ENCODE measurements at places on chromosomes 11 and 22.

GRCh38 chr22:19708321-19709011 lies 5.8 kb upstream of the SEPTIN5 start:
- DNase-seq = no peak

DNA sequence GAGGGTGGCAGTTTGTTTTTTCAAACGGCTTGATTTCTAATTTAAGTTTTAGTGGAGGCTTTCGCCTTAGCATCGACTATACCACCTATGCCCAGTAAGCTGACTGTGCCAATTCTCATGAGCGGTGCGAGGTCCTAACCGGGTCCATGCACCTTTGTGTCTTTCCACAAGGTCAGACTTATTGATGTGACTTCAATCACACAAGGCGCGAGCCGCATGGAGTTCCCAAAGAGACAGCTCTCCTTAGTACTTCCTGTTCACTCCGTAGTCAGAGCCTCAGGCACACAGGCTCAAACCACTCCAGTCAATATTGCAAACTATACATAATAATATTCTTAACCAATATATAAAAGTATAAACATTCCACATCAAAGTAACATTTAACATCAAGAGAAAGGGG lies 18.2 kb downstream of the ST14 start:
- DNase-seq = no peak

DNA sequence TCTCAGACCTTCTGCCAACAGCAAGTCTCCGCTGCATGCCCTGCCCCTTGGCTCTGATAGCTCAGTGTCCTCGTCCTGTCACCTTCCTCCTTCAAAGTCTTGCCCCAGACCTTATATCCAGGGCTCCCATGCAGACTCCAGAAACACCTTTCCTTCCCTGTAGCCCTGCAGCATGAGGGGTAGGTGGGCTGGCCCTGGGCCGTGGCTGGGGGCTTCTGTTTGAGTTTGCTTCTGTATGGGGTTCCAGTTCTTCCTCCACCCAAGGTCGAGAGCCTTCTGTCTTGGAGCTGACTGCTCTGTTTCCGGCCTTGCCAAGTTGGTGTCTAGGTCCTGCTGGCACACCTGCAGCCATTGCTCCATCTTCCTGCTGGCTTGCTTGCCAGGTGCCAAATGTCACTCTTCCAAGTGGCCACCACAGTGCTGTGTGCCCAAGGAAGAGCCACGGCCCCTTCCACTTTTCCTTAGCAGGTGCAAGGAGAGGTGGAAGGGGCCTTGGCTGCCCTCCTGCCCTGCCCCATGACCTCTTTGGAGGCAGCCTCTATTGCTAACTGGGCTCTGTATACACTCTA lies 74.8 kb upstream of the NECTIN1 start:
- DNase-seq = no peak

DNA sequence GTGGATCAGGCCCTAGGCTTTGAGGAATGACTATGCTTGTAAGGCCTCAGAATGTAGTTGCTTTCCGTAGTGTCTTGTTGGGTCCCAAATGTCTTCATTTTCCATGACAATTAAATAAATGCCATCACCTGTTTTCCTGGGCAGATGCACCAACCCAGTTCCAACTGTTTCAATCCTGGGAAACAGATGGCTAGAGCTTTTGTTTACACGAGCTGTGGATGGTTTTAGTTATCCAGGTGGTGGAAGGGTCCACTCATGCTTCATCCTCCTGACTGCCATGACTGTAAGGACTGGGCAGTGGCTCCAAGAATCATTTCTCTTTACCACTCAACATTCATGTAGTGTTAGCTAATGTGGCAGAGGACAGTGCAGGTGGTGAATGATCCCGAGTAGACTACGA lies 8.6 kb downstream of the RCN1 start:
- DNase-seq = no peak

DNA sequence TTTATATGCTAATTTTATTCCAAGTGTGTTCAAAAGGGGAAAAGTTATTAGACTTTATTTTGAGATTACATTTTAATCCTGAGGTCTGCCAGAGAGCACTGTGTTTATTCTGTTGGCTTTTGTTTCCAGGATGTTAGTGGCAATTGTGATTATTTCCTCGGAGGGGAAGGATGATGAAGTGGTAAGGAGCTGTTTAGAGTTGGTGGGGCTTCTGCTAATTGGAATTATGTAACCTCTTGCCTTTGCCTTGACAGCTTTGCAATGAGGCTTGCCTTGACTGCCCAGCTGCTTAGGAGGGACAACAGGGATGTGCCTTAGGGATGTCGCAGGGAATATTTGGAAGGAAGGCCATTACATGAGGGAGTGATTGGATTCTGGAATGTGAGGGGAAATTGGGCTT lies 89.7 kb upstream of the E2F8 start:
- DNase-seq = no peak

GRCh38 chr11:92728628-92729027 lies 240.8 kb upstream of the MTNR1B start:
- no peak for DNase-seq

- DNase-seq = no peak
These were observed 72.2 kb downstream of the CWF19L2 start for GRCh38 chr11:107385361-107385981.

DNA sequence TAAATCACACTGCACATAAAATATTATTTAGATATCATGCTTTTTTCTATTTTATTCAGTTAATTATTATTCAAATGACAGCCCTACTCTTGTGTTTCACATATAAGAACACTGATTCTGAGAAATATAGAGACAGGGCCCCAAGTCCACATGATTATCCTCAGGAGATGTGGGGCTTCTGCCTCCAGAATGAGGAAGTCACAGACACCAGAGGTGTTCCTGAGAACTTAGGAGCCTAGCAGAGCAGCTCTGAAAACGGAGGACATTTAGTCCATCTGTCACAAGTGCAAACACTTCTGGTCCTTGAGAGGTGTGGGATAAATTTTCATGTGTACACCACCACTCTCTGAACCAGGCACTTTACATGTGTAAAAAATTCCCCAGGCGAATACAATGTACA lies 26.2 kb downstream of the TRIM66 start:
- no peak for DNase-seq

DNA sequence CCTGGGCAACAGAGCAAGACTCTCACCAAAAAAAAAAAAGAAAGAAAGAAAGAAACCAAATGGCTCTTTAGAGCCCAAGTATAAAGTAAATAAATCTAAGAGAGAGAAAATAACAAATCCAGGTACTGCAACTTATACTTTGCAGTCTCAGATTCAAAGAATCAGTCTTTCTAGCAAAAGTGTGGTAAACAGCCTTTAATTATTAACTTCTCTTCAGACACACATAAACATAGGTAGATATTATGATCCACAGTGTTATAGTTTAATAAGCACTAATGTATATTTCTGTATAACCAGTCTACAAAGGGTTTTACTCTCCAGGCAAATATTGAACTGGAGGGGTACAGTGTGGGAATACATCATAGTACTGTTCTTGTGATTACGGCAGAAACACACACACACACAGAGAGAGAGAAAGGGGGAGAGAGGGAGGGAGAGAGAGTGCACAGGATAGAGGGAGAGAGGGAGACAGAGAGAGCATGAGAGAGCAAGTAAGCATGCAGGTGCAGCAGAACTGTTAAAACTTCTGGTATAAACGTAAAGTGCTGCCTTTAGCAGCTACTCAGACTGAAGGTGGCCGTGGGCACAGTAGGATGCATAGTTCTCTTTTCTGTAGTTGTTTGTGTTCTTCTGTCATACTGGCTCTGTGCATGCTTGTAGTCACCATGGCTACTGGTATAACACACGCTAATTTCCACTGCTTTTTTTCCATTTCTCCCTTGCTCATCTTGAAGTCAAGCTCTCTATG lies 32.3 kb downstream of the MTMR2 start:
- DNase-seq = no peak

DNA sequence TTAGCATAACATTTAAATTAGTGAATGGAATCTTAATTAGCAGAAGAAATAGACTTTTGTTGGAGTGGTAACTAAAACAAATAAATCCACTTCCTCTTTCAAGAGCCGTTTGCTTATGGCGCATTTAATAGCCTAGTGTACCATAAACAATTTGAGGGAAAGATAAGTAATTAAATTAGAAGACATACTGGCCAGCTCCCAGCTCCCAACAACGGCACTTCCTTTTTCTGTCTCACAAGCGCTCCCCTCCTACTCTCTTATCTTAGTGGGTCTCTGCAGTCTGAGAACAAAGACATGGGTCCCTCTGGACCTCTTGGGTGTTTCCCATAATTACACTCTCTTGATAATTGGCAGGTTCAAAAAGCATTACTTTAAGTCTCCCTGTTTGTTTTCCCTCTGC lies 146.0 kb downstream of the OPCML start:
- no peak for DNase-seq

GRCh38 chr22:22408731-22409696 lies 99.5 kb downstream of the ZNF280B start:
- no peak for DNase-seq

DNA sequence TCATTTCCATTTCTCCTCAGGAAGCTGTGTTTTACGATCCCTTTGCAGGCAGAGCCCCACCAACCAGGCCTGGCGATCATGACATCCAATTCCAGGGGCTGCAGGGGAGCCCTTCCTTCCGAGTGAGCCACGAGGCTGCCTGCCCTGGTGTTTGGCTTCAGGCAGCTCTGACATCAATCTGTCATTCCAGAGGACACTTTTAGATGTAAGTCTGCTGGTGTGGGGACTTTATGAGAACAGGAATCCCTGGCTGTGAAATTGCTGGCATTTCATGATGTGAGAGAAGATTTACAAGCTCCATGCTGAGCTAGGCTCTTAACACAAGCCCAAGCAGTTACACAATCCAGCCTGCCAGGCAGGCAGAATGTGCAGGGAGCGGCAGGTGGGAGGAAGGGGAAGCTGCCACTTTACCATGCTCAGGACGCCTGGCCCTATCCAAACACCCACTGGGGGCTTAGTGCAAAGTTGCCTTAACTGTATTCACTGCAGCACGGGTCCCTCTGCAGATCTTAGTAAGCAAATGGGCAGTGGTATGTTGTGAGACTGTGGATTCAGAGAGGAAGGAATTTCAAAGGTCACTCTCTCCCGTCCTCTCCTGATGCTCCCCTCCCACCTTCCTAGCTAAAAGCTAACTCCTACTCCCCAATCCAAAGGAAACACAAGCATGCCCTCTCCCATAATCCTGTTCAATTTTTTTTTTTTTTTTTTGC lies 43.4 kb upstream of the MICAL2 start:
- DNase-seq = no peak

DNA sequence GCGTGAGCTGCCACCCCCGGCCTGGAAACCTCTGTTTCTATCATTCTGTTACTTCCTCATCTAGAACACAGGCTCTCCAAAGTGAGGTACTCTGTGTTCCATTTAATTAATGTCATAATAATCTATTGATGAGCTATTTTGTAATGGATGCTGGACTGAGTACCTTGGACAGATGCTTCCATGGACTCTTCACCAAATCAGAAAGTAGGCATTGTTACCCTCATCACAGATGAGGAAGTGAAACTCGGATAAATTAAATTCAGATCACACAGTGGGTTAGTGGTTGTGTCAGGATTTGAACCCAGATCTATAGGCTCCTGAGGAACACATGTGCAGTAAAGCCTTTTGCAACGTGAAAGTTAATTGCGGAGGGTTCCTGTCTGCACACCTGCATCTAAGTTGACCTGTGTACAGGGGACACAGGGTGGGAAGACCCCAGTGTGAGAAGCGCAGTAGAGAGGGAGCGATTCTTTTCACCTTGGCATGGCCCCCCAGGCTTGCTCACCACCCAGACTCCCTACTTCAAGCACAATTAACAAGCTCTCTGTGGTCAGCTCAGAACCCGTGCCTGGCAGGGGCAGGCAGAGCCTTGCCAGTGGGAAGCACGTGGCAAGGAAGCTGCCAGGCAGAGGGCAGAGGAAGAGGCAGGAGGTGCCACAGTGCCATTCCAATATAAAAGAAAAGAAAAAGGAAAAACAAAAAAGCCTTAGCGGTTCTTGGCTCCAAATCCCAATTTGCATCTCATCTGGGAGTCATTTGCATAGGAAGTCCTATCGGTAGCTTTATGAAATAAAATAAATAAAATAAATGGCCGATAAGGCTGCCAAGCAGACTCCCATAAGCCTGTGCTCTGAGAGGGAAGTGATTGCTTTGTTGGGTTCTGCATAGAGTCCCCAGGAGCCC lies 239.3 kb downstream of the GRIK4 start:
- no peak for DNase-seq

- no peak for DNase-seq
These were observed 22.3 kb downstream of the FBLN1 start for GRCh38 chr22:45524966-45525365.

DNA sequence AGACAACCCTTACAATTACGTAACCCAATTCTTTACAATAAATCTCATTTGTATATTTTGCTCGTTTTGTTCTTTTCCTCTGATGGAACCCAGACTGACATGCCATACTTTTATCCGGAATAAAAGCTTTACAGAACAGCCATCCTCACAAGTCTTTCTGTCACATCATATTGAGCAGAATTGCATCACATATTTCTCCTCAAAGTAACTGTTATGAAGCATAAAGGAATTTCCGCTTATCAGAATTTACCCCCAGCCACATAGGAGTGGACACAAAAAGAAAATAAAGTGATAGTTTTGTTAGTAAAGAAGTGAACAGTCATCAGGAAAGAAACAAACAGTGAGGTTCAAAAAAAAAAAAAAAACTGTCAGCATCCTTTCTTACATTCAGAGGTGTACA lies 539.5 kb upstream of the LUZP2 start:
- DNase-seq = no peak

- DNase-seq = no peak
These were observed 42.2 kb downstream of the UBASH3B start for GRCh38 chr11:122697636-122698167.

DNA sequence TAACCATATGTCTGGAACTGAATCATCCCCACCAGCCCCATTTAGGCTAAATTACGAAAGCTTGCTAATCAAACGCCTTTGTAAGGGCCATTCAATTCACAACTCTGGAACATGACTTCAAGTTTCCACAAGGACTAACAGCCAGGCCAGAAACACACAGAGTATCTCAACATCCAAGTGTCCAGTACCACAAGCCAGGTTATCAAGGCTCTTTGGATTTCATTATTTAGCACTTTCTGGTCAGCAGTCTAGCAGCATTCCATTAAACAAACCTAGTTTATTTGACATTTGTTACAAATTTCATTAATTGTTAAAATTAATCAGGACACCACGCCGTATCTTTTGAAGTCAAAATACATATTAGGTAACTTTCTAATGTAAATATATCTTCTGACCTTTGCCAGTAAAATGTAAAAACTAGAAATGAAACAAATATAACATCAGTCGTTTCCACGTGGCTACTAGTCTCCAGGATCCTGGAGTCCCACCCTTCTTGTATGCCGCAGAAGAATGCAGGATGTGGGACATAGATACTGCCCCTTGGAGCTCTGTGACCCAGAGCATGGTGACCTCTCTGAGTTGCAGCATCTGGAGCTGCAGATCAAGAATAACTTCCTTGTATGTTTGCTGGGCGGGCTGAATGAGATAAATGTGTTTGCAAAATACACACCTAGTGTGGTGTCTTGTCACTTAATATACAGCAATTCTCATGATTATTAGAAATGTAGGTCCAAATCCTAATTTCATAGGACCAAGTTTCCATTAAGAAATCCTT lies 64.7 kb downstream of the MPPED2 start:
- no peak for DNase-seq

- DNase-seq = no peak
These were observed 17.7 kb downstream of the ELFN2 start for GRCh38 chr22:37409459-37410050.

- DNase-seq = no peak
These were observed 8.0 kb downstream of the NEAT1 start for GRCh38 chr11:65430406-65431217.

GRCh38 chr11:96006037-96006436 lies 82.1 kb upstream of the MTMR2 start:
- no peak for DNase-seq
